Activated naive CD8-positive, alpha-beta T cell treated with anti-CD3 and anti-CD28 coated beads, Interleukin-2, amount 10 ng/mL, durations not matched to agents 7 days and 5 days (primary cell): ENCODE measurements at places on chromosomes 16 and 17. TPM values are rescaled to one million over a fixed set of nuclear protein-coding genes. Genes with fewer than 3 reads are reported as not detected.

DNA sequence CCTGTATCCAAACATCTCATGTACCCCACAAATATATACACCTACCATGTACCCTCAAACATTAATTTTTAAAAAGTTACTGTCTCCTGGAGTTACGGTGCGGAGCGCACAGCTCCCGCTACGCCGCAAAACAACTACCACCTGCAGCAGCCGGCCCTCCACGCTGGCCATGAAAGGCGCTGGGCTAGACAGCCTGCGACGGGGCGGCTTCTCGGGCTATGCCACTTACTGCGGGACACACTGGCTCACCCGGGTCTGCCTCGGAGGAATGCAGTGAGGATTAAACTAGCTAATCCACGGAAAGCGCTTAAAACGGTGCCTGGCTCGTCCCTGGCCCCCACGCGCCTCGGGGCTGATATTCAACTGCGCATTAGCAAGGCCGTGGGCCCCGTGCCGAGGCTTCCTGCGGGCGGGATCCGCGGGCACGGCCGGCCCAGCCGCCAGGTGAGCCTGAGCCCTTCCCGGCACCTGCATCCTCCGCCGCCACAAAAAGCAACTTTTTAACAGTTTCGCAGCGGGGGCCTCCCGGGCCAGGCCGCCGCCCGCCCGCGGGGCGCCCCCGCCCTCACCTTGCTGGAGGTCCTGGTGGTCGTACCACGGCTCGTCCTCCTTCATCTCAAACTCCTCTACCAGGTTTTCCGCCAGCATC is 633 bp downstream of the CDR2 start:
- H3K36me3 ChIP-seq = peaks cover 5% of the 10 kb centered on the region
- peaks cover 11% of the 10 kb centered on the region for H3K27me3 ChIP-seq
- H3K27ac ChIP-seq = peak overlapping the region; percentile 91
- no peak for DNase-seq

The FBRS gene
- 140 TPM for total RNA-seq

The TAC4 gene
- not detected for total RNA-seq

- H3K27me3 ChIP-seq = no peaks in the 10 kb centered on the region
- no peaks in the 10 kb centered on the region for H3K4me1 ChIP-seq
- H3K4me3 ChIP-seq = no peak overlapping the region
- DNase-seq = no peak
- no peak overlapping the region for H3K27ac ChIP-seq
Observed at GRCh38 chr16:8453359-8453758, 137.0 kb downstream of the TMEM114 start.

GRCh38 chr16:72850853-72851252 is 197.1 kb downstream of the ZFHX3 start:
- peaks cover 28% of the 10 kb centered on the region for H3K4me1 ChIP-seq
- no peak overlapping the region for H3K27ac ChIP-seq
- H3K27me3 ChIP-seq = peaks cover 42% of the 10 kb centered on the region
- H3K4me3 ChIP-seq = no peak overlapping the region
- DNase-seq = no peak
- no peaks in the 10 kb centered on the region for H3K36me3 ChIP-seq

DNA sequence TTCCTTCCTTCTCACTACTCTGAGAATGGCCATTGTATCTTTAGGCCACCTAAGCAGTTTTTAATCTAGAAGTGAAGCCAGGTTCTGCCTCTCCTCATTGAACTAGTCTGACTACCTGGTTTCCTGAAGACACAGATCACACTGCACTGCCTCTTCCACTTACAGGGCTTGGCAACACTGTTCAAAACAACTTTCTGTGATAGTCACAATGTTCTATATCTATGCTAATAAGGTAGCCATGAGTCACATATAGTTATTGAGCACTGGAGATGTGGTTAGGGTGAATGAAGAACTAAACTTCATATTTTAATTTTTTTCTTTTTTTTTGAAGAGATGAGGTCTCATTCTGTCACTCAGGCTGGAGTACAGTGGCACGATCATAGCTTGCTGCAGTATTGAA is 26.9 kb downstream of the RND2 start:
- peaks cover 34% of the 10 kb centered on the region for H3K36me3 ChIP-seq
- no peak overlapping the region for H3K27ac ChIP-seq
- no peak for DNase-seq
- no peaks in the 10 kb centered on the region for H3K27me3 ChIP-seq
- H3K4me3 ChIP-seq = no peak overlapping the region

The WNT3 gene
- not detected for total RNA-seq

The HSD17B2 gene
- total RNA-seq = not detected

GRCh38 chr17:6789146-6789545 is 13.1 kb downstream of the FBXO39 start:
- no peak for DNase-seq
- no peak overlapping the region for H3K4me3 ChIP-seq
- H3K27ac ChIP-seq = no peak overlapping the region
- H3K4me1 ChIP-seq = peaks cover 8% of the 10 kb centered on the region
- H3K36me3 ChIP-seq = no peaks in the 10 kb centered on the region
- H3K27me3 ChIP-seq = peaks cover 91% of the 10 kb centered on the region

DNA sequence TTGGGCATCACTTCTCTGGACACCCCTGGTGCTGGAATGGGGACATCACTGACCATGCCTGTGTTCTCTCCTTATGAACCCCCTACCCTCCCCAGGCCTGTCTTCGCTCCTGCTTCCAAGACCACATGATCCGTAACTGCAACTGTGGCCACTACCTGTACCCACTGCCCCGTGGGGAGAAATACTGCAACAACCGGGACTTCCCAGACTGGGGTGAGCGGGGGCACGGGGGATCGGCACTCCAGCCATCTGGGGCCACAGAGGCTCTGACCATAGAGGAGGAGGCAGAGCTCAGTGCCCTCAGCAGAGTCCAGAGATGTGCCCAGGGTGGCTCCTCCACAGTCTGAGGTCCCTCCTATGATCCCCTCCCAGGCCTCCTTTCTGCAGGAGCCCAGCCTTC is 73.5 kb downstream of the SCNN1B start:
- no peak overlapping the region for H3K4me3 ChIP-seq
- DNase-seq = no peak
- H3K27me3 ChIP-seq = peaks cover 2% of the 10 kb centered on the region
- no peaks in the 10 kb centered on the region for H3K4me1 ChIP-seq
- H3K36me3 ChIP-seq = no peaks in the 10 kb centered on the region

DNA sequence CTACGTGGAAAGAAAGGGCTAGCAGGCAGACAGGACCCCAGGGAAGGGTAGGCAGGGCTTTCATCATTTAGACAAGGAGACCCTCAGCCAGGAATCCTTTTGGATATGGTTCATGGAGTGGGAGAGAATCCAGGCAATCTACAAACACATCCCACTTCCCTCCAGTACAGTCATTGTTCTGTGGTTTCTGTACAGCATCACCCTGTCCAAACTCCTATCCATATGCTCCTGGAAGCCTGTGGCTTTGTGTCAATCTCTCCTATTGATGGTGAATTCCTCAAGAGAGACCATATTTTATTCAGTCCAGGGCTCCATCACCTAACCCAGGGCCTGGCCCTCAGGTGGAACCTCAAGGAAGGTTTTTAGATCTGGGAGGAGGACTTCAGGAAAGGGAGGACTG is 99.2 kb downstream of the SPACA3 start:
- no peak overlapping the region for H3K4me3 ChIP-seq
- H3K27me3 ChIP-seq = no peaks in the 10 kb centered on the region
- no peaks in the 10 kb centered on the region for H3K36me3 ChIP-seq
- H3K27ac ChIP-seq = no peak overlapping the region
- DNase-seq = no peak

The KRT14 gene
- total RNA-seq = not detected

DNA sequence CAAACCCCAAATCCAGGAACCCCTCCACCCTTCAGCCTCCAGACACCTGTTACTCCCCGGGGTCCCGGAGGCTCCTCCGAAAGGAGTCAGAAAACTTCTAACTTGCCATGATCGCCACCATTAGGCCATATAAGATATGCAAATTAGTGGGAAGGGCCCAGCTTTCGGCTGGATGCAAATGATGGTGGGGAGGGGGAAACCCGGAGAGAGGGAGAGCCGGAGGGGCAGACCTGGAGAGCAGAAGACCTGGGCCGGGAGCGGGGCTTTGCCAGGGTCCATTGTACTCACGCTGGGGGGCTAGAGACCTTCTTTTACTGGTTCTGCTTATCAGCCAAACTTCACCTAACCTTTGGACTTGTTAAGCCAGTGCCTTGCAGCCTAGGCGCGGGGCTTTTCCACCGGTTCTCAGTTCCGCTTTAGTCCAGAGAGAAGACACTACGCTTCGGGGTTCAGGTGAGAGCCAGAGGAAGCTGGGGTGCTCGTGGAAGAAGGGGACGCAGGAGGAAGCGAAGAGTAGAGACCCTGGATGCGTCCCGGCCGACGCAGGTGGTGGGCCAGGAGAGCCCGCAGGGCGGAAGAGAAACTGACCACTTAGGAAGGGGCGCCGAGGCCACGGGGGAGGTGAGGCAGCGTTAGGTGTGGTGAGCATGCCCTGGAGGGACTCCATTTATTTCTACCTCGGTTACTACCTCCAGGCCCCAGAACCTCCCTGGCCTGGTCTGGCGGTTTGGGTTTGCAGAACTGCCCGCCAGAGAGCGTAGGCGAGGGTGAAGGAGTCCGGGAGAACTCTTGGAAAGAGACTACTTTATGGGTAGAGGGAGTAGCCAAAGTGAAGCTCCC is at the start of gene HNF1B:
Gene HNF1B, minus strand, starts transcription at position 99 of the 840 bp plus-strand sequence. CDS start 175 bp downstream, outside the sequence.
- no peak within 1 kb of the TSS for H3K27ac ChIP-seq
- H3K27me3 ChIP-seq = peaks cover 80% of the 10 kb centered on the region
- no peak for DNase-seq

GRCh38 chr17:8210761-8211458 is 535 bp upstream of the AURKB start:
- peak overlapping the region; percentile 96 for H3K4me3 ChIP-seq
- H3K27me3 ChIP-seq = peaks cover 3% of the 10 kb centered on the region
- peaks cover 27% of the 10 kb centered on the region for H3K4me1 ChIP-seq
- H3K36me3 ChIP-seq = peaks cover 24% of the 10 kb centered on the region
- DNase-seq = no peak

DNA sequence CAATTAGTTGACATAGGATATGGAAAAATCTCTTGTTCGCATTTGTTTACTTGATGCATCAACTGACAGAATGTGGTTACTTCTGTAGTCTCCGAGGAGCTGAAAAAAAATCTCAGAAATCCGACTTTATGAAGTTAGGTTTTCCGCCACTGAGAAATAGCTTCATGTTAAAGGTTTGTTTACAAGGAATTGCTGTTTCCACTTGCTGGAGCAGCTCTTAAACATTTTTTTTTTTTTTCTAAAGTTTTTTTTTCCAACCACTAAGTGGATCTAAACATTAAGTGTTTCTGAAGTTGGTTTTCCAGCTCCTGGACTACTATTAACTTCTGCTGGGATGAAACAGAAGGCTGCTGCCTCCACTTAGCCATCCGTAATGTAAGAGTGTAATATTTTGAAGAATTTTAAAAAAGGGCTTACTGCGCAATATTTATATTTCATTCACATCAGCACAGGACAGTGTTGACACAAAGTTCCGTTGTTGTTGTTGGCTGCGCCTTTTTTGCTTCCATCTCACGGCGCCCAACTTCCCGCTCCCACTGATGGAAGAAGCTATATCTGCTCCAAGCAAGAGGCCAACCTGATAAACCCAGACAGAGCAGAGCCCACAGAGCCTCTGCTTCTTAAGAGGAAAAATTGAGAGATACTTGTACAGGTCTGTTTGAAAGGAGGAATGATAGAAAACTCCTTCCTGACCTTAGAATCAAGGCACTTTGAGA is 167.7 kb upstream of the KCNJ16 start:
- no peak overlapping the region for H3K4me3 ChIP-seq
- no peak overlapping the region for H3K27ac ChIP-seq
- H3K27me3 ChIP-seq = no peaks in the 10 kb centered on the region

DNA sequence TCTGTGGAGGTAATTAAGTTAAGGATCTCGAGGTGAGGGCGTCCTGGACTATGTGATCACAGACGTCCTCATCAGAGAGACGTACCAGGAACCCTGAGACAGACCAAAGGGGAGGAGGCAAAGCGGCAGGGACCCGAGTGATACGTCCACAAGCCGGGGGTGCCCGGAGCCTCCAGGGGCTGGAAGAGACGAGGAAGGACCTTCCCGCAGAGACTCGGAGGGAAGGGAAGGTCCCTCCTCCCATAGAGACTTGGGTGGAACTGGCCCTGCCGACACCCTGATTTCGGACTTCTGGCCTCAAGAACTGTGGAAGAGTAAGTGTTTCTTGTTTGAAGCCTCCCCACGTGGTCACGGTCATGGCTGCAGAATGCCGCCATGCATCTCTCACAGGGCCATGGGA is 30.8 kb downstream of the LMF1 start:
- H3K27me3 ChIP-seq = no peaks in the 10 kb centered on the region
- H3K4me1 ChIP-seq = no peaks in the 10 kb centered on the region
- no peak overlapping the region for H3K27ac ChIP-seq
- peaks cover 9% of the 10 kb centered on the region for H3K36me3 ChIP-seq
- H3K4me3 ChIP-seq = no peak overlapping the region

DNA sequence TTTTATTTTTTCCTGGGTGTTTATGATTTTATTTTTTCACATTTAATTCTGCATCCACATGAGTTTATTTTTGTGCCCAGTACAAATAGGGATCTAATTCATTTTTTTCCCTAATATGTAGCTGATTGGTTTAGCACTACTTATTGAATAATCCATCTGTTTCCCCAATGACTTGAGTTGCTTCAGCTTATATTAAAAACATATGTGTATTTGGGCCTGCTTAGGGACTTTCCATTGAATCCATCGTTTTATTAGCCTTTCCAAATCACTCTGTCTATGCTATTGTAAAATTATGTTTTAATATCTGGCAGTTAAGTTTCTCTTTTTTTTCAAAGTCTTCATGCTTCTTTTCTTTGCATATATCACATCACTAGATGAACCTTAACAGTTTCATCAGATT is 42.2 kb downstream of the WWP2 start:
- no peak for DNase-seq
- no peak overlapping the region for H3K4me3 ChIP-seq
- no peaks in the 10 kb centered on the region for H3K27me3 ChIP-seq
- peaks cover 5% of the 10 kb centered on the region for H3K36me3 ChIP-seq
- H3K4me1 ChIP-seq = no peaks in the 10 kb centered on the region

The CEMP1 gene
- 1.1 TPM for total RNA-seq

The ASPA gene
- total RNA-seq = not detected

DNA sequence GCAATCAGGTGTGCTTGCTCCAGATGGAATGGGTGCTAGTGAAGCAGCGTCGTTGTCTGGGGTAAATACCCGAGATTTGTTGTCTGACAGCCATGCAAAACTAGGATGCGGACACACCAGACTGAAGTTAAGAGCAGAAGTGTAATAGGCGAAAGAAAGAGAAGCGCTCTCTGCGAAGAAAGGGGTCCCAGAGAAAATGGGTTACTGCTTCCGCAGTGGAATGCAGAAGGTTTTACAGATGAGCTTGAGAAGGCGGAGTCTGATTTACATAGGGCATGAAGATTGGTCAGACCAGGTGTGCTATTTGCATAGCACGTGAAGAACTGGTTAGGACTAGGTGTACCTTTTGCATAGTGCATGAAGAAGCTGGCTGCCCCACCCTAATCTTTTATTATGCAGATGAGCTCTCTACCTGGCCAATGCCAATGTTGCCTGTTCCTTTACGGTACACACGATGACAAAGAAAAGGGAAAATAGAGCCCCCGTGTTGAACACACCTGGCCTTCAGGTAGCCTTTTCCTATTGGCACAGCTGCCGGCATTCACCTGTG is 32.0 kb upstream of the SNN start:
- H3K4me1 ChIP-seq = peaks cover 10% of the 10 kb centered on the region
- no peaks in the 10 kb centered on the region for H3K36me3 ChIP-seq
- DNase-seq = no peak
- H3K27ac ChIP-seq = no peak overlapping the region

- no peak for DNase-seq
- H3K4me3 ChIP-seq = no peak overlapping the region
- H3K36me3 ChIP-seq = no peaks in the 10 kb centered on the region
- no peaks in the 10 kb centered on the region for H3K27me3 ChIP-seq
- H3K27ac ChIP-seq = no peak overlapping the region
Observed at GRCh38 chr16:67459066-67459860, 21.7 kb downstream of the ATP6V0D1 start.
